ENCODE measurements at places on chromosomes 1 and 21.

DNA sequence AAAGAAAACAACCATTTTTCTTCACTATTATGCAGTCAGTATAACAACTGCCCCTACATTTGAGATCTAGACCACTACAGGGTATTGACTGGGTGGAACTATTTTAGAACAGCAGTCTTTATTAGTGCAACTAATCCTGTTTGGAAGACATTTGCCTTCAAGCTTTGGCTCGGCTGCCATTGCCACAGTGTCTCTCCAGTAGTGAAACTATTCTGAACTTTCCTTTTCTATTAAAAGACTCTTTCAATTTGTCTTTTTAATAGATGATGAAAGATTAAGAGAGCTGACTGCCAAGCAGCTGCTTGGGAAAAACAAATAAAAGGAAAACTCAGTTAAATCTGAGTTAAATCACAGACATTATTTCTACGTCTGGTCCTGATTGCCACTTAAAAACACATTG is 49.3 kb downstream of the LPGAT1 start:
- no peak for DNase-seq

DNA sequence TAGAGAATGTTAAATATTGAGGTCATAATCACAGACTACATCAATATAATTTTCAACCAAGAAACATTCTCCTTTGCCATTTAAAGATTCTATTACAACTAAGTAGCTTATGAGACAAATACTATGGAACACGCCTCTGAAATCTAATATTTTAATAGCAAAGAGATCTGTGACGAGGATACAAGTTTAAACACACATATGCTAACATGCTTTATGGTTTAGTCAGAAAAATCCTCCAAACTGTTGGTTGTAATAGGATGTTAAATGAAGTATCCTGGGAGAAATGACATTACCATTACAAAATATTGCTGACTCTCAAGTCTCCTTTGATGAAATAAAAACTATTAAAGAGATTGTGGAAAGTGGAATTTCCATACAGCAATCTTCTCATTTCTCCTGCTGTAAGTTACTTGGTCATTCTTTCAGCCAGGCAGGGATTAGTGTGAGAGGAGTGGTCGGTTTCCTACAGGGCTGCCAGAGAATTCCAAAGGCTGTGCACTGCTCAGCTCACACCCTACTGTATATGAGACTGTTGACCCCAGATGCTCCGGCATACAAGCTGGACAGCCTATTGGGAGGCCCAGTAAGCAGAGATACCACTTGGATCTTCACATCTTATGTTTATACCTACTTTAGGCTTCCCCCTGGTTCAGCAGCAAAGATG is 26.6 kb downstream of the SCYL3 start:
- DNase-seq: no peak

- peak; percentile 3 for DNase-seq
These were observed 46.6 kb downstream of the PLD5 start for GRCh38 chr1:242477944-242478343.

- no peak for DNase-seq
These were observed 15.9 kb upstream of the PLCH2 start for GRCh38 chr1:2460203-2460602.

DNA sequence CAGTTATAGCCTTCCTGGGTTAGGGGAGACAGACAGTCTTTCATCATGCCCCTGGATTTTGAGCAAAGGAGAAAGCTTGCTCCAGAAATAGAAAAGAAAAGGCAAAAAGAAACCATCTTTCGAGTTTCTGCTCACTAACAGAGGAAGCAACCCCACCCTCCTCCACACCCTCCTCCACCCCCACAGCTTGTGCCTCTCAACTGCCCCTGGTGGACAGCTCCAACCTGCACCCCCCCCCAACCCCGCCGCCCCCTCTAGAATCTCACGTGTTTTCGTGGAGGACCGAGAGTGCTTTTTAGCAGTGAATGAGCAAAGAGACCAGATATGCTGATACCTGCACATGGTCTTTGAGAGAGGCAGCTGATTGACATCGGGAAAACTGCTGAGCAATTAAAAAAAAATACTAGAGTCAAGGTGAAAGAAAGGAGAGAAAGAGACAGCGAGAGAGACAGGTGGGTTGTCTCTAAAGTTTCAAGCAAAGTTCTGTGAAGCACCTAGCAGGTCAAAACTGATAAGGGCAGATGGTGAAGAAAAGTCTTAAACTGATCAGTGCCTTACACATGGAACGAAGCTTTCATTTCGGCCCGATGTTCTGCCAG is 358.3 kb downstream of the KIF26B start:
- no peak for DNase-seq

Measured in astrocyte of the spinal cord (primary cell).